ENCODE measurements at places on chromosomes 12 and 14.
A peak's percentile ranks its signal among the peaks of the same experiment; 100 is the strongest.

GRCh38 chr12:12534166-12534866, 28.3 kb downstream of the DUSP16 start:
- no peak for DNase-seq

- no peak for DNase-seq
Observed at GRCh38 chr14:96999654-97000155, 202.5 kb downstream of the VRK1 start.

GRCh38 chr14:61608245-61609165, 86.8 kb upstream of the HIF1A start:
- DNase-seq: peak; percentile 89

- no peak for DNase-seq
Observed at GRCh38 chr12:121383601-121384021, 16.3 kb upstream of the RNF34 start.

- no peak for DNase-seq
Observed at GRCh38 chr12:49827051-49827400, 1.2 kb downstream of the NCKAP5L start.

DNA sequence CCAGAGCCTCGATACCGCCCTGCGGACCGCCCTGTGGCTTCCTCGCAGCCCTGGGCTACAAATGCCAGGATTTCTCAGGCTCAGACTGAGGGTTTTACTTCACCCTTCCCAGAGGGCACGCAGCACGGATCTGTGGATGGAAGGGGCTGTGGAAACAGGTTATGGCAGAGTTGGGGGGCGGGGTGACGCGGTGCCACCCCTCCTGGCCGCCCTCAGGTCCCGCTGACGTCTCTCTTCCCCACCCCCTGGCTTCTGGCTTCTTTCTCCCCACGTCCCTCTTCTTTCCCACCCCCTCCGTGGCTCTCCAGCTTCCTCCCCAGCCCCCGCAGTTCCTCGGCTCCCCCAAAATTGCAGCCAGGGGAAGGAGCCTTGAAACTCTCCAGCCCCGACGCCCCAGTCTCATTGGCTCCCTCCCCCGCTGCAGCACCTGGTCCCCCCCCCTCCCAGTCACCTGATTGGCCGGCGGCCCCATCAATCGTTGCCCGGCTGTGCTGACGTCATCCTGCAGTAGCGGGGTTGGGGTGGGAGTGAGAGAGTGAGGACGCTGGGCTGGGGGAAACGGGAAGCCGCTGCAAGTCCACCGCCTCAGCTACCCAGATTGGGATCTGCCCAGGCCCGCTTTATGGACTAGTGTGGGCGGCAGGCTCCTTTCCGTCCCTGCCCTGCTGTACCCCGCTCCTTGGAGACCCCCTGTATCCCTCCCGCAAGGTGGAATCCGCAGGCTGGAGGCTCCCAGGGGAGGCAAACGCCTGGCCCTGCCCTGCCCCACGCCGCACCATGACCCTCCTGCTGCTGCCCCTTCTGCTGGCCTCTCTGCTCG, at the start of gene CLSTN3:
Gene CLSTN3 (plus strand): TSS at position 500 of the 820 bp plus-strand sequence. CDS start 278 bp downstream, at position 778.
- peak; percentile 80 for DNase-seq

DNA sequence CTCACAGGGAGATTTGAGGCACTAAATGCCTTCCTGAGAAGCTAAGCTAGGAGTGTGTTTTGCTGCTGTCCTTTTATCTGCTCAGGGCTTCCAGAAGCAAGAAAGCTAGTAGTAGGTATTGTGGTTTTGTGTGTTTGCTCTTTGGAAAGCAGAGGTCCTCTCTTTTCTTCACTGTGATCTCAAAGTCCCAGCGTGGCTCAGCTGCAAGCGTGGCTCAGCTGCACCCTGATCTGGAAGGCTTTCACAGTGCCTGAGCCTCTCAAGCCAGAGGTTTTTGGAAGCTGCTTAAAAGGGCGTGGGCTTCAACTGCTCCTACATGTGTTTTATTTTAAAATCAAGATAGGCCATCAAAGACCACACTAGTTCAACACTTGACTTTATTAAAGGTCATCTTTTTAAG, 337.4 kb upstream of the RGS6 start:
- DNase-seq: no peak

GRCh38 chr12:88893801-88894200, 313.5 kb upstream of the KITLG start:
- DNase-seq: no peak

- no peak for DNase-seq
Observed at GRCh38 chr12:2559931-2560330, 234.8 kb upstream of the FKBP4 start.

GRCh38 chr12:104743202-104743580, 214.9 kb downstream of the SLC41A2 start:
- DNase-seq: no peak

DNA sequence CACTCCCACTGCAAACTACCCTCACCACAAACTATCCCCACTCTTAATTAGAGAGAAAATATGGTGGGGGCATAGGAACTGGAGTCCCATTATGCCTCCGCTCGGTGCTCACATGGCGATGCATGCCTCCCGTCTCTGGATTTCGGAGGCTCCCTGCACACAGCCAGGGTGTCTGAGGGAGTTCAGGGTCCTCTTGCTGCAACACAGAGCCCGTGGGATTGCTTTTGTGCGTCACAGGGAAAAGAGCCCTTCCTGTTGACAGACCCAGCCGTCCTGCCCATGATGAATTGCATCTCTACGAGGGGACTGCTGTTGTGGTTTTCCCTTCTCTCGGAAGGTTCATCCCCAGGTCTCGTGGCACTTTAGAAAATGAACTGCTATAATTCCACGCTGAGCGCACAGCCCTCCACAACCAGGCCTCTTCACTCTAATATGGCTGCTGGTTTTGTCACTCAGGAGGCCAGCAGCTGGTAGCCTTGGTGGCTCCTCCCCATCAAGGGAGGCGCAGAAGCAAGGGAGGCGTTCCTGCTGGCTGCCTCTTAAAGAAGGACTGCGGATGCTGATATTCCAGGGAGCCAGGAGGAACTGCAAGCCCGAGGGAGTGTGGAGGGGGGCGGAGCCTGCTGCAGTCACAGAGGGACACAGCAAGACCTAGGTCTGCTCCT, 158.0 kb downstream of the KCNA5 start:
- no peak for DNase-seq

- DNase-seq: no peak
Observed at GRCh38 chr14:96863327-96863985, 66.3 kb downstream of the VRK1 start.

DNA sequence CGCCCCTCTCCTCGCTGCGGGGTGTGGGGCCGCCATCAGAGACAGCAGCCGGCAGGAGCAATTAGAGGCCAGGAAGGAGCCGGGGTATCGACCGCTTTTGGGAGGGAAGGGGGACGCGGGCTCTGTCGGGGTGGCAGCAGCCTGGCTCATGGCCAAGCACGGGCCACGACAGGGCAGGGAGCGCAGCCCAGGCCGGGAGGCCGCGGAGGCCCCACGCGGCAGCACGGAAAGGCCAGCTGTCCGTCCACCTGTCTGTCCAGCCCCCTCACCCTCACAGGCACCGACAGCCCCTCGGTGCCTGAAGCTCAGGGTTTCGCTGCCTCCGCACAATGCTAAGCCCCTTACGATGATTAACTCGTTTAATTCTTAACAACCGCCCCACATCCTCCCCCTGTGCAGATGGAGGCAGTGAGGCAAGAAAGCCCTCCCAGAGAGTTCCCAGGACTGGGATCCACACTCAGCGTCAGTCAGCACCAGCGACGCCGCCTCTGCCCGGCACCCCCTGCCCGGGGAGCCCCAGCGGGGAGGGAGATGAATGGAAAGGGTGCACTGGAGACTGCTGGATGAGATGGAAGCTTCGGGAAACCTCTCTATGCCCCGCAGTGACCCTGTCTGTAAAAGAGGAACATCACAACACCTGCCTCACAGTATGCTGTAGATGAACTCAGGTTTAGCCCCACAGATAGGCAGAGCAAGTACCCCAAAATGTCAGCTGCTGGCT, 23.7 kb downstream of the NCOR2 start:
- DNase-seq: peak; percentile 18

GRCh38 chr12:95848575-95849388, 10.0 kb upstream of the SNRPF start:
- no peak for DNase-seq

GRCh38 chr14:100110816-100111215, 45.6 kb downstream of the EVL start:
- no peak for DNase-seq

GRCh38 chr14:63051301-63051700, 6.0 kb upstream of the KCNH5 start:
- DNase-seq: no peak

DNA sequence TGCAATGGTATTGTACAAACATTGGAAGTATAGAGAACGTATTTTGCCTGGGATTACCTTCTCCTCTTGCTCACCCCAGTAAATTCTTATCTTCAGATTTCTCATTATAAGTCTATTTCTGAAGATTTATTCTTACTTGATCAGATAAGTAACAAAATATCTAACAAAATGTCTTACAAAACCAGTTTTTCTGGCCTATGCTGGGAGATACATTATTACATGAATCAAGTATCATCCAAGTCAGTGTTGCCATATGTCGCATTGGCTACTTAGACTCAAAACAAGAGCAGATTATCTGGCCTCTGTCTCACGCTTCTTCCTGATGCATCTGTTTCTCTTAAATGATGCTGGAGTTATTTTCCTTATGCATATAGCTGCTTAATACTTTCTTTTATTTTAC, 408.5 kb downstream of the CCER1 start:
- DNase-seq: no peak

GRCh38 chr12:39671898-39672875, 52.6 kb upstream of the ABCD2 start:
- no peak for DNase-seq

DNA sequence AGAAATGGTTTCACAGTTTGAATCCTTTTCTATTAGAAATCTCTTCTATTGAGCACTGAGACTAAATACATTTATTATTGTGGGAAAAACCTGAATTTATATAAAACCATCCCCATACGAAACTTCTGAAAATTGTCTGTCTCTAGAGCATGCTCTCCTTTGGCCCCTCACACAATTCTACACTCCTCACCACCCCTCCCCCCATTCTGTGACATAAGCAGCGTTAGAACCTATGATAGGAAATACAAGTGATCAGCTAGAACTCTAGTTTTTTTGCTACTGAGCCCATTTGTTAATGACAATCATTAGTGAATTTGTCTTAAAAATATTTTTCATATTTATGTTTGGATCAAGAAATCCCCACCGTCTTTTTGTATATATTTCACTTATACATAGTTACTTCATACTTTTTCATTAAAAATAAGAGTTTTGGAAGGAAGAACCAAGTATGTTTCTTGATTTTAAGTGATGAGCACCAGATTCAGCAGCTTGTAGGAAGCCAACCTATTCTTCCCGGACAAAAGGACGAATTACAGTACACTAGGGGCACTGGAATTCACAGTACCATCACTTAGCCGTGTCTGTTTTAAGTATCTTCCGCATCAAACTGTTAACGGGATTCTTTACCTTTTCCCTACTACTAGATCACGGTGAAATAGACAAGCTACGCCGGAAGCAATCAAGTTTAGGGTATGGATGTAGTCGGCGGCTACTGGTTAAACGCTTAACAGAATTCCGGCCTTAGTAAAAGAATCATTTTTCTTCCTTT, 724 bp downstream of the GTSF1 start:
- no peak for DNase-seq

DNA sequence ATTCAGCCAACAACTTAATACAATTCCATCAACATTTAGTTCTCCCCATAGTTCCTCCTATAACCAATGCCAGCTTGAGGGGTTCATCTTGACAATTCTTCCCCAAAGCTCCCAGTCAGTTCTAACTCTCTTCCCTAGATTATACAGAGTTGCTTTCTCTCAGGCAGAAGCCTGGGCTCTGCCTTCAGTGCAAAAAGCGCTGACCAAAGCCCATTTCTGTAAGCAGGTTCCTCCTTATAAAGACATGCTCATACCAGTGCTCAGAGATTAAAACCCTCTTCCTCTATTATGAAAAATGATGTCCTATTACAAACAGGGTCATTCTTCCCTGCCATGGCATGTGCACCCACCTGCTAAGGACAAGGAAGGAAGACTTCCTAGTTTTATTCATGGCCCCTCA, 16.2 kb downstream of the SPIC start:
- no peak for DNase-seq

GRCh38 chr12:94140556-94140955, 7.8 kb upstream of the PLXNC1 start:
- no peak for DNase-seq

DNA sequence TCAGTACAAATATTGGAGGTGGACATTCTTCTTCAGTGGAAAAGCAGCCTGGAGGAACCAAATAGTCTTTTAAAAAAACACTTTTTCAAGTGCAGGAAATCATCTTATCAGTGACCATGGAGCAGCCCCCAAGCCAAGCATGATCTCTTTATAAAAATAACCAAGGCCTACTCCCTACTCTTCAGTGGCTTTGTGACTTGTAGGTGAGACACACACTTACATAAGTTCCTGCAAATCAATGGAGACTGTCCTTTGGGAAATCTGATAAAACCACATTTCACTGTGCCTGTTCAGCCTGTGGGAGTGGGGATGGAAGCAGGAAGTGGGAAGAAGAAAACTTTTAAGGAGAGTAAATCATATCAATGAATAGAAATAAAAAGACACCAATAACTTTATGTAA, 56.3 kb downstream of the MBIP start:
- no peak for DNase-seq

GRCh38 chr12:94062796-94063635, 85.4 kb upstream of the PLXNC1 start:
- no peak for DNase-seq

DNA sequence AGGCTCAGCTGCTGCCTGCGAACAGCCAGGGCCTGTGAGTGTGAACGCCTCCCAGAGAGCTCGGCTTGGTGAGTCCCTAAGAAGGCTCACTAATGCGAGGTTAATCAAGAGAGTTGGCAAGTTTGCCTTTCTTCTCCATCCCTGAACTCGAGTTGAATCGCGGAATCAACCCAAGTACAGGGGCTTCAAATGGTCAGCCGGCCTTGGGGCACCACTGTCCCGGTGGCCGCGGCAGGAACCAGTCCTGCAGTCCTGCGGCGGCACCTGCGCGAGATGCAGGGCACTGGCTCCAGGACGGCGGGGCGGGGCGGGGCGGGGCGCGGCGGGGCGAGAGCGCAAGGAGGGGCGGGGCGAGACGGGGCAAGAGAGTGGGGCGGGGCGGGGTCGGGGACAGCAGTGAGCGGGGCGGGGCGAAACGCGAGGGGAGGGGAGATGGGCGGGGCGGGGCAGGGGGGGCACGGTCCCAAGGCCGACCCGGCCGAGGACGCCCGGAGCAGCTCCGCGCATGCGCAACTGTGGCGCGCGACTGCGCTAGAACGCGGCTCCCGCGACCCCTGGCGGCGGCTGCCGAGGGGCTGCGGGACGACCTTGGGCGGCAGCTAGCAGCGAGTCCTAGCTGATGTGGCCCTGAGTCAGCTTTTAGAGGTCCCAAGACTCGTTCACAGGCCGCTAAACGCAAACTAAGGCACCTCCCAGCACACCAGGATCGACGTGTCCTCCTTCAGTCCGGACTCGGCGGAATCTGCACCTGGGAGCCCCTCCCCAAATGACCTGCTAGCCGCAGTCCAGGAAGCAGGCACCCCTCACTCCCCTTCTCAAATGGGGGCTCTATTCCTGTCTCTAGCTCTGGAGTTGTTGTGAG, 58.0 kb downstream of the TTC7B start:
- peak; percentile 93 for DNase-seq

- DNase-seq: no peak
Observed at GRCh38 chr12:15488481-15488880, 166.2 kb downstream of the PTPRO start.

- DNase-seq: no peak
Observed at GRCh38 chr14:61320806-61321384, 484 bp upstream of the PRKCH start.

GRCh38 chr14:100715332-100715731, 11.4 kb upstream of the DLK1 start:
- DNase-seq: no peak

- DNase-seq: no peak
Observed at GRCh38 chr12:61037792-61038191, 1222.4 kb upstream of the USP15 start.

Measured in NCI-H1436 (cell line).